ENCODE measurements at places on chromosomes 5 and 9. TPM values are rescaled to one million over a fixed set of nuclear protein-coding genes. Genes with fewer than 3 reads are reported as not detected.

- peak; percentile 41 for DNase-seq
Observed at GRCh38 chr9:1173211-1173610, 123.1 kb downstream of the DMRT2 start.

- DNase-seq, result no peak
Observed at GRCh38 chr5:123371575-123372179, 51.5 kb downstream of the CEP120 start.

DNA sequence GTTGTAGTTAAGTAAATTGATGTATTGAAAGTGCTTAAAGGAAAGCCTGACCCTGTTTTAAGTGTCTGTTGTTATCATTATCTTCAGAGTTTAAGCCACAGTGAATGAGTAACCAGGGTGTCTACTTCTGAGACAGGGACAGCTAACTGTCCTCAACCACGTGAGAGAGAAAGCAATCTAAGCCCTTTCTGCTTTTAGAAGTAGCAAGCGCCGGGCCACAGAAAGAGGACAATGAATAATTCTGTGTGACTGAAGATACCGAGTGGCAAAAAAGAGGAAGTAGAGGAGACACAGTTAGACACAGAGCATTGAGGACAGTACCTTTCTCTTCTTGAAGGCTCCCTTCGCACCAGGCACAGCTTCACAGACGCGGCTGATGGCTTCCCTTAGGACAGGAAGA, 86.3 kb downstream of the S1PR3 start:
- no peak for DNase-seq

DNA sequence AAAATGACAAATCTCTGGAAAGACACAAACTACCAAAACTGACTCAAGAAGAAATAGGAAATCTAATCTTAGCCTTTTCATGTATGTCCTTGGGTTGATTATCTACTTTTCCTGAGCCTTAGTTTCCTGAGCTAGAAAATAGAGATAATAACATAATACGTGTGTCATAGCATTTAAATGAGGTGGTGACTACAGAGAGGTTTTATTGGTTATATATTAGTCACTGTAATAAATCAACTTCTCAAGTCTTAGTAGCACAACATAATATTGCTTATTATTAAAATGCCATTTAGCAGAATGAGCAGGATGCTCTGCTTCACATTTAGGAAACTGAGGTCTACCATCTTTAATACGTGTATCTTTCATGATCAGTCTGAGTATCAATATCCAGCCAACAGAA, 7.1 kb upstream of the PJA2 start:
- DNase-seq, result no peak

- no peak for DNase-seq
Observed at GRCh38 chr9:25814023-25814422, 135.8 kb upstream of the TUSC1 start.

DNA sequence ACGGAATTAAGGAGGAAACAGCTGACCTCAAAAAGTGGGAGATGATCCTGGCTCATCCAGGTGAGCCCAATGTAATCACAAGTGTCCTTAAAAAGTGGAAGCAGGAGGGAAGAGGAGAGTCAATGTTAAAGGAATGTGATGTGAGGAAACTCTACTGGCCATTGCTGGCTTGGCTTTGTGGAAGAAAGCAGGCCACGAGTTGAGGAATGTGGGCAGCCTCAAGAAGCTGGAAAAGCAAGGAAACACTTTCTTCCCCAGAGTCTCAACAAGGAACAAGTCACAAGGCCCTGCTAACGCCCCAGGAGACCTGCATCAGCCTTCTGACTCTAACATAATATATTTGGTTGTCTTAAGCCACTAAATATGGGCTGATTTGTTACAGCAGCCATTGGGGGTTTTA, 252.8 kb downstream of the PSAT1 start:
- no peak for DNase-seq

DNA sequence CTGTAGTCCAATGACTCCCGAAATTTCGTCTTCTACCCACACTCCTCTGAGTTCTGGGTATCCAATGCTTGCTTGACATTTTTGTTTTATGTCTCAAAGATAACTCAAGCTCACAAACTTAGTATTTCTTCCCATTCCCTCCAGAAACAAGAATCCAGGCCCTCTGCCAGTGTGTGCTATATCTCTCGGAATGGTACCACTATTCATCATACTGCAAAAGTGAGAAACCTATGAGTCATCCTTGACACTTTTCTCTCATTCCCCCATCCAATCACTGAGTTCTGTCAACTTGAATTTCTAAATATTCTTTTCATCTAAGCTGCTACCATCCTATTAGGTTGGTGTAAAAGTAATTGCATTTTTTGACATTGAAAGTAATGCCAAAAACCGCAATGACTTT, 9.8 kb downstream of the SLC12A2 start:
- no peak for DNase-seq

- no peak for DNase-seq
Observed at GRCh38 chr5:98905857-98906688, 22.7 kb downstream of the CHD1 start.

GRCh38 chr5:110625376-110625999, 101.0 kb downstream of the TMEM232 start:
- no peak for DNase-seq

DNA sequence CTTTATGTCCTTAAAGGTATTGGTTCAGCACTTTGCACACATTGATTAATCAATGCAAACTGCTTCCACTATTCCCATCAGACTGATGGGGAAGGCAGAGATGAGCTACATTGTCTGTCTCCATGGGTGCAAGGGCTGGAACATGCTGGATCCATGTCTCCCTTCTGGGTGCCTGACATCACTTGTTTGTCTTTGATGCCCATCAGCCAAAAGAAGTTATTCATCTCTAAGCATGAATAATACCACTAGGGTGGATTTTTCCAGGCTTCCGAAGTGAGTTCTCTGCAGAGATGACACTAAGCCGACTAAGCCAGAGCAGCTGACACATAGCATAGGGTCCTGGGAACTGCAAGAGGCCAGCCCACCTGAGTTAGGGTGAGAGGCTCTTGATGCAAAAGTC, 8.7 kb downstream of the FGF1 start:
- no peak for DNase-seq

- DNase-seq, result peak; percentile 75
Observed at GRCh38 chr5:149422366-149423048, 43.4 kb upstream of the IL17B start.

DNA sequence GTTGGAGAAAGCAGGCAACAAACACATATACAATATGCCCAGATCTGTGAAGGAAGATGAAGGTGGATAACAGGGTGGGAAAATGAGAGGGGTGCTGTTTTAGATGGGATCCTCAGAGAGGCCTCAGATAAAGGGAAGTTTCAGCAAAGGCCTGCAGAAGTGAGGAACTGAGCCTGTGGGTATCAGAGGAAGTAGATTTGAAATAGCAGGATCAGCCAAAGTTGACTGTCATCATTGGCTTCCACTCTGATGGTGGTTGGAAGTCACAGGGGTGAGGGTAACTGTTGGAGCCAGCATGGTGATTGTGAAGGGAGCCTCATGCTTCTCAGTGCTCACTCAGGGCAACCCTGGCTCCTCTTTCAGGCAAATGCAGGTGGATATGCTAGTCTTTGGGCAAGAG, 607.2 kb upstream of the CLINT1 start:
- DNase-seq, result no peak

DNA sequence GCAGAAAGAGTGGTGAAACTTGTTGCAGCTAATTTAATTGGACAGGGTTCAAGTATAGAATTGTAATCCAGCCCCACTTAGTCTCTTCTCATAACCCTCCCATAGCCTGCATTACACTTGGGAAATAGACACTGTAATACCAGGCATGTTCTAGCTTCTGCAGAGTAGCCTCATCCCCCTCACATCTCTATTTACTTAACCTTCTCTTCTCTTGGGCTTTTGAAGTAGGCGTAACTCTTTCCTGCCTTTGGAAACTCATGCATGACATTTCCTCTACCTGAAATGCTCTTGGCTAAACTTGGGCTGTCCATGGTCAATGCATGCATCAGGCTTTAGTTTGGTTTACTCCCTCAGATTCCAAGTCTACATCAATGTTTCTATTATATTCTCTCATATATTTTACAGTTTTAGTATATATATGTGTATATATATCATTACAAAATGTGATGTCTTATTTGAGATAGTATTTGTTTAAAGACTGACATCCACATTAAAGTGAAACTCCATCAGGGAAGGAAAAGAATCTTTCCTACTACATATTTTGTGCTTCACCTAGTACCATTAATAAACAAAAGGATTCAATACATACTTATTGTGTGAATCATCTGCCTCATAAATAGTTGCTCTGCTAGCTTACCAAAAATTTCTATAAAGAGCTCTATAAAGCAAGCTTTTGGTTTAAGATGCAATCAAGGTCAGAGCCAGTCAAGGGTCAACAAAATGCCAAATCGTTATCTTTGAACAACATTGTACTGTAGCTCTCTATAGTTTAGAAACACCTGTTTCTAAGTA, 1158.0 kb downstream of the MAT2B start:
- DNase-seq, result no peak

GRCh38 chr5:116303340-116303739, 218.5 kb downstream of the COMMD10 start:
- no peak for DNase-seq

DNA sequence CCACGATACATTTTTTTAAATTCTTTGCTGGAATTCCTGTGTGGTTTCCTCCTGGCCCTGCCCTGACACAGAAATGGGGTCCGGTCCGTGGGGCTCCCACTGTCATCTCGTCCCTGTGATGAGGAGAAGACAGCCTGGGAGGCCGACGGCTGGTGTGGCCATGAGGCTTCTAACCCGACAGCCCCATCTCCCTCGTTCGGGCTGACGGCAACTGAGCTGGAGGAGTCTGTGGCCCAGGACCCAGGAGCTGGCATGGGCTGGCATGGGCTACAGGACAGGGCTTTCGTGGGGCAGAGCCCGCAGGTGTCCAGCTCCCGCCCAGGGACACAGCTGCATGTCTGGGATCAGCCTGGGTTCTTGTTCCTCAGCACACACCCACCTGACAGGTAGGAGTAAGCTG, 13.8 kb downstream of the LCN9 start:
- DNase-seq, result no peak

FSD1L gene
- total RNA-seq, result 3.8 TPM

HMMR gene
- total RNA-seq, result 3.0 TPM

ZNF879 gene
- 2.7 TPM for total RNA-seq

ERAP2 gene
- 21.2 TPM for total RNA-seq

IGIP gene
- 8.6 TPM for total RNA-seq

WNT8A gene
- total RNA-seq, result not detected

PCDHGA2 gene
- total RNA-seq, result 0.31 TPM

NADK2 gene
- total RNA-seq, result 26.1 TPM

PCDHA12 gene
- total RNA-seq, result 0.18 TPM

SLC46A2 gene
- total RNA-seq, result not detected

CARTPT gene
- total RNA-seq, result not detected

TAS2R1 gene
- total RNA-seq, result not detected

FRRS1L gene
- 0.81 TPM for total RNA-seq

KIAA0825 gene
- 1.8 TPM for total RNA-seq

PCDH1 gene
- 133 TPM for total RNA-seq

HDHD3 gene
- total RNA-seq, result 156 TPM

PCDHB4 gene
- total RNA-seq, result 0.46 TPM

ARSI gene
- 0.64 TPM for total RNA-seq

All from left colon (tissue), 2 donors.